ENCODE measurements at places on chromosomes 1 and 21.
A peak's percentile ranks its signal among the peaks of the same experiment; 100 is the strongest.

DNA sequence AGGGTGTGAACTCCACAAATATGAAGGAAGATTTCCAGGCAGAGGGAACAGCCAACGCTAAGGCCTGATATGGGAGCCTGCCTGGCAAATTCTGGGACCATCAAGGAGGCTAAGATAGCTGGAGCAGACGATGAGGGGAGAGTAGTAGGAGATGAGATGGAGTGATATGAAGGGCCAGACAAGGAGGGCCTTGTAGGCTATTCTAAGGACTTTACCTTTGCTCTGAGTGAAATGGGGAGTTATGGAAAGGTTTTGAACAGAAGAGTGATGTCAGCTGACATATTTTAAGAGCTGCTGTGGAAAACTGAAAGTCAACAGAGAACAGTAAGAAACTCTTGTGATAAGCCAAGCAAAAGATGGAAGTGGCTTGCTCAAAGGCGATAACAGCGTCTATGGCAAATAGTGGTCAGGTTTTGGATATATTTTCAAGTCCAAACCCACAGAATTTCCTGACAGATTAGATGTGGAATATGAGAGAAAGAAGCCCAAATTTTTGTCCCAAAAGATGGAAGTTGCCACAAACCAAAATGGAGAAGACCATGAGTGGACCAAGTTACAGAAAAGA is 2.1 kb upstream of the TP53BP2 start:
- DNase-seq: no peak

- no peak for DNase-seq
These were observed 64.5 kb downstream of the KIF14 start for GRCh38 chr1:200556002-200556401.

GRCh38 chr21:24844671-24845070 is 762.6 kb downstream of the MRPL39 start:
- DNase-seq: no peak

GRCh38 chr1:241271427-241271826 is 85.6 kb downstream of the RGS7 start:
- no peak for DNase-seq

GRCh38 chr21:41147096-41147978 is 20.6 kb upstream of the BACE2 start:
- no peak for DNase-seq

DNA sequence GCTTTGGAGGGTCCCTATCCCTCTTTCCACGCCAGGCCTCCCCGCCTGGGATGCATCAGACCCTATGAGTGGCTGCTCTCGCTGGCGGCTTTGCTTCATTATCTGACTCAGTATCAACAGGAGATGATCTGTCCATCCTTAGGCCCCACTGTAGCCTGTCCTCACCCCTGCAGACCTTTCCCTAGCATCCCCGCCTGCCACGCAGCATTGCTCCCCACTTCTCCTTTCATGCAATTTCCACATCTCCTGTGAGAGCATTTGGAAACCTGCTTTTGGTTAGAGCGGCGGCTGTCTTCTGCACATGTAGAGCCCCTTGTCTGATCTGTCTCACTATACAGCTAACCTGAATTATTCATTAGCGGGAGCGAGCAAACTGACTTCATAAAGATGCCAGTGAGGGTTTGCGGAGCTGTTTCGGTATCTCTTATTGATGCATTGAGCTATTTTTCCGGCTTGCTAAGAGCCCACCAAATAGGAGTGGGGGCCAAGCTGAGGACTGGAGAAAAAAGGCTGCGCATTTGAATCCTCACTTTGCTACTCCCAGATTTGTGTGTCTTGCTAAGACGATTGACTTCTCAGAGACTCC is 40.0 kb upstream of the ATP2B4 start:
- no peak for DNase-seq

DNA sequence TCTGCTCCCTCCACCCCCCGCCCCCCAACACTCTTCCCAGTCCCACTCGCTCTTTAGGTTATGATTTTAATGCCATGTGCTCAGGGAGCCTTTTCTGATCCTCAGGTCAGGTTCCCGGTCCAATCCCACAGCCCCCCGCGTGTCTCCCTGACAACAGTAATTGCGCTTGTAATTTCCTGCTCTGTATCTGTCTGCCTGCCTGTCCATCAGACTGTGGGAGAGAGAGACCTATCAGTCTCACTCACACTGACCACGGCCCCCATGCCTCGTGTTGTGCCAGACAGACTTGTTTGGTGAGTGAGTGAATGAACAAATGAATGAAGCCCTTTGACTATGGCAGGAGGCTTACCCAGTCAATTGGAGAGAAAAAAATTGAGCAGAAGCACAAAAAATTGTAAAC is 50.8 kb upstream of the ECE1 start:
- no peak for DNase-seq

GRCh38 chr1:70994753-70995268 is 52.8 kb downstream of the PTGER3 start:
- no peak for DNase-seq

- no peak for DNase-seq
These were observed 34.1 kb downstream of the SNAP47 start for GRCh38 chr1:227769047-227769935.

- no peak for DNase-seq
These were observed 25.7 kb upstream of the SLC19A2 start for GRCh38 chr1:169511316-169512005.

GRCh38 chr1:63813829-63814277 is 40.0 kb downstream of the ROR1 start:
- no peak for DNase-seq

- DNase-seq: no peak
These were observed 18.9 kb downstream of the ETV3L start for GRCh38 chr1:157080714-157081113.

DNA sequence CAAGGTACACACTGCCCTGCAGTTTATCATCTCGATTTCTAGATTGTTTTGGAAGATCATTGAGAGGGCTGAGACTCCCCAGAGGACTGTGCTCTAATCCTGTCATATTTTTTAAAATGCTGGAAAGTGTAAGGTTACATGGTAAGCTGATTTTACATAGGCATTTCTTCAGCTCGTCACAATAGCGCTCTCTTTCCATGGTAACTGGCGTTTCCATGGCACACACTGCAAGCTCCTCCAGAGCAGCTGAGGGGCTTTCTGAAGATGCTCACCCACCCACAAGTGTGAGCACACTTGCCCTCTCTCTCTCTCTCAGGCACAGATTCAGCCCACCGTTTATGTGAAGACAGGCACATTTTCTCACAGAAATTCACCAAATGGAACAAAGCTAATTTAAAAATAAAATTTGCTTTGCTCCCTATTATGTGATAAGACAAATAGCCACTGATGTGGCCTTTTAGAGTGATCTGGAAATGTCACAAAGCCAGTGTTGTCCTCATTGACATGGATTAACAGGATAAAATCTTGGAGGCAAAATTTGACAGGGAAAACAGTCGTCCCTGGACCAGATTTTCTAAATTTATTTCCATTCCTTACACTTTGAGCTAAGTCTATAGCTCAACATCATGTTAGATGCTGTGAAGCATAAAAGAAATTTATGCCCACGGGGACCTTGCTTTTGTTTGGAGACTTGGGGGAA is 421.5 kb downstream of the RWDD3 start:
- DNase-seq: no peak

DNA sequence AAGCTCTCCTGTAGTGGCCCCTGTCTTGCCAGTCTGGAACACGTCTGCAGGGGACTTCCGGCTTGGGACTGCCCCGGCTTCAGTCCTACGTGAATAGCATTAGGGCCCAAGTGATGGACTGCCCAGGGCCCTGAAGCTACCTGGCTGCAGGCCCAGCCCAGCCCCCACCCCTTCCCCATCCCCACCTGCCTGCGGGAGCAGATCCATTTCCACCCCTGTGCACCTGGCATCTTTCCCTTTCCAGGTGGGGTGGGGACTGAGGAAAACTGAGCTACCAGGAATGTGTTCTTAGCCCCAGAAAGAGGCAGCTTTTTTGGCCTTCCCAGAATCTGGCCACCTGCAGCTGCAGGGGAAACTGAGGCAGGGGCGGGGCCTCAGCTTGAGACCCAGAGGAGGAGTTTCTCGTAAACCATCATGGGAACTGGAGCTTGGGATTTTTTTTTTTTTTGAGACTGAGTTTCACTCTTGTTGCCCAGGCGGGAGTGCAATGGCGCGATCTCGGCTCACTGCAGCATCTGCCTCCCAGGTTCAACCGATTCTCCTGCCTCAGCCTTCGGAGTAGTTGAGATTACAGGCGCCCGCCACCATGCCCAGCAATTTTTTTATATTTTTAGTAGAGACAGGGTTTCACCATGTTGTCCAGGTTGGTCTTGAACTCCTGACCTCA is 3.2 kb downstream of the EDN2 start:
- DNase-seq: no peak

DNA sequence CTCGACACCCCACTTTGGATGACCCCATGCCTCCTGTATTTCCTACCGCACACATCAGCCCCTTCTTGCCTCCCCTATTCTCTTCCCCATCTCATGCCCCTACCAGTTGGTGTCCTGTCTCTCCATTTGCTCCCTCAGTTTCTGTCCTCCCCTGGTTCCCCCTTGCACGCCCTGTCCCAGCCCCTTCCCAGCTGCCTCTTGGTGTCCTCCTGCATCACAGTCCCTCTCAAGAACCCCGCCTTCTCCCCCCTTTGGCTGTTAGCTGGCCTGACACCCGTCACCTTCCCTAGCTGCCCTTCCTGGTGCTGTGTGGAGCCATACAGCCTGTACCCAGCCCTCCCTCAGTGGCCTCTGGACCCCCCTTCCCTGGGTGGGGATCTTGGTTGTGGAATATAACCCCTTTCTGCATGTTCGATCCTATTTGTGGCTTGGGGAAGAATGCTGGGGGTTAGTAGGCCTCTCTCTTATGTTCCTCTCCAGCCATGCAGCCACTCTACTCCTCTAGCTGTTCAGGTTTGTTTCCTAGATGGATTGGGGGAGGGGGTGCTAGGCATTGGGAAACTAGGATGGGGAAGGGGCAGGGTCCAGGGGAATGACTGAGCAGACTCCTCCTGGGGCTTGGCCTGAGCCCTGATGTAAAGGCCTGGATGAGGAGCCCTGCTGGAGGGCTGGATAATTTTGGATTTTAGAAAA is 41.4 kb upstream of the NFASC start:
- DNase-seq: no peak

DNA sequence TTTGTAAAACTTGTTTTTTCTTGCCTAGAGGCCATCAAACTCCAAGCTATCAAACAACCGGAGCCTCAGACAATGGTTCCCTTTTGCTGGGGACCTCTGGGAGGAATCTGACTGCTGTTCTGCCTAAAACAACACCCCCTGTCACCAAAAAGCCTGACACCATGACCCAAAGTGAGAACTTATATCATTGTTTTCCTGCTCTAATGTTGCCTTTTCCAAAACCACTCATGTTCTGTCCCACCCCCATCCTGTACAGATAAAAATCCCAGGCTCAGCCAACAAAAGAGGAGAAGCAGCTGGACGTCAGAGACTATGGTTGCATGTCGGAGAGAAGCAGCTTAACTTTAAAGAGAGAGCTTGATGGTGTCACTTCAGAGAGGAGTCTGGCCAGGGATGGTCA is 327.2 kb upstream of the CXADR start:
- no peak for DNase-seq

DNA sequence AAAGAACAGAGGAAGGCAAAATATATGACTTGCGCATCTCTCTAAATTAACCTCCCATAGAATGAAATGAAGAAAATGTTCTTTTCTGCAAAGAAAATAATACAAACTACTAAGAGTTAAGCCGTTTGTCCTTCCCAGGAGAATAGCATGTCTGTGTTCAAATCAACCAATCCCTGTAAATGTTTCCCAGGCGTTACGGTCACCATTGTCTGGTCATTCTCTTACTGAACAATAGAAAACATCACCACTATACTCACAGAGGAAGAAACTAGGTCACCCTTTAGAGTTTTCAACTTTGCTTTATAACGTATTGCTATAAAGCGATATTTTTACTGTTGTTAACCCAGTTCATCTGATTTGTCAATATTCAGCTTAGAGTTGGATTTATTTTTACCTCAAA is 34.1 kb downstream of the COL11A1 start:
- DNase-seq: no peak

GRCh38 chr1:43438576-43438952 is 15.2 kb downstream of the HYI start:
- DNase-seq: peak; percentile 12

DNA sequence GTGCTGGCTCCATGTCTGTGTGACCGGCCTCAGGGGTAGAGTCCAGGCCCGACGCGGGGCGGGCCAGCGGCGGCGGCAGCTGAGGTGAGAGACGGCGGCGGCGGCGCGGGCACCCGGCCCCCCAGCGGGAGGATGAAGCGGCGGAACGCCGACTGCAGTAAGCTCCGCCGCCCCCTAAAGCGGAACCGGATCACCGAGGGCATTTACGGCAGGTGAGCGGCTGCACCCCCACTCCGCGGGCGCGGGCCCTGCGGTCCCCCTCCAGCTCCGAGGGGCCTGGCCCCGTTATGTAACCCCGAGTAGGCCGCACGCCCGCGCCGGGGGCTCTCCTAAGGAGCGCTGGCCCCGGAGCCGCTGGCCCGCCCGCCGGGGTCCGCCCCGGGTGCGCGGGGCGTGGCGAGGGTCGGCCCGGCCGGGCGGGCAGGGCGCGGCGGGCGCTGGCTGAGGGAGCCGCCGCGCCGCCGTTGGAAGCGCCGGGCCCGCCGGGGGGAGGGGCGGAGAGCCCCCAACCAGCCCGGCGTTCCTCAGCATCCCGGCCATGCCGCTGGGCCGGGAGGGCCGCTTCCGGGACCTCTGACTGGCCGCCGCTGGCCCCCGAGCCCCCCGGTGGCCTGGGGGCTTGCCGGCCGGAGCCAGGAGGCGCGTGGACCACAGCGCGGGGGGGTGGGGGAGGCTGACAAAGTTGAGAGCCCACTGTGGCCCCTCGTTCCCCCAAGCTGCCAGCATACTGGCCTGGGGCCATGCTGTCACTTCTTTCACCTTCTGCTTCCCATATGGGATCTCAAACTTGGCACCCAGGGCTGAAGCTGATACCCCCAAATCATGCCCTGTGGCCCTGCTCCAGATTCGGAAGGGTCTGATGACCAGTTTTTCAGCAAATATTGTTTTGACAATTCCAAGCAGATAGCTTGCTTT is 527 bp downstream of the MACO1 start:
- DNase-seq: peak; percentile 45

DNA sequence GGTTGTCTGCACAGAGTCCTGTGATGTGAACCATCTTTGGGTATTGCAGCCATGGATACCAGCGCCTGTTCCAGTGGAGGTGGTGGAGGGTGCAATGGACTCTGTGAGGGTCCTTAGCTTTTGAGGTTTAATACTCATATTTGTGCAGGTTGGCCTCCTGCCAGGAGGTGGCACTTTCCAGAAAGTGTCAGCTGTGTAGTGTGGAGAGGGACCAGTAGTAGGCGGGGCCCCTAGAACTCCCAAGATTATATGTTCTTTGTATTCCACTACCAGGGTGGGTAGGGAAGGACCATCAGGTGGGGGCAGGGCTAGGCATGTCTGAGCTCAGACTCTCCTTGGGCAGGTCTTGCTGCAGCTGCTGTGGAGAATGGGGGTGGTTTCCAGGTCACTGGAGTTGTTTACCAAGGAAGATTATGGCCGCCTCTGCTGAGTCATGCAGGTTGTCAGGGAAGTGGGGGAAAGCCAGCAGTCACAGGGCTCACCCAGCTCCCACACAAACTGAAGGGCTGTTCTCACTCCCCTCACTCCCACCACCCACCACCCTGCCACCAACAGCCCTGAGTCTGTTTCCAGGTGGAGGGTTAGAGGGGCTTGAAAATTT is 31.2 kb upstream of the ZNF678 start:
- DNase-seq: no peak

GRCh38 chr1:38565020-38565491 is 294.5 kb downstream of the RRAGC start:
- peak; percentile 48 for DNase-seq
